ENCODE measurements at places on chromosomes 11 and 22. TPM values are rescaled to one million over a fixed set of nuclear protein-coding genes. Genes with fewer than 3 reads are reported as not detected.

Gene RCOR2
- 3.0 TPM for total RNA-seq

DNA sequence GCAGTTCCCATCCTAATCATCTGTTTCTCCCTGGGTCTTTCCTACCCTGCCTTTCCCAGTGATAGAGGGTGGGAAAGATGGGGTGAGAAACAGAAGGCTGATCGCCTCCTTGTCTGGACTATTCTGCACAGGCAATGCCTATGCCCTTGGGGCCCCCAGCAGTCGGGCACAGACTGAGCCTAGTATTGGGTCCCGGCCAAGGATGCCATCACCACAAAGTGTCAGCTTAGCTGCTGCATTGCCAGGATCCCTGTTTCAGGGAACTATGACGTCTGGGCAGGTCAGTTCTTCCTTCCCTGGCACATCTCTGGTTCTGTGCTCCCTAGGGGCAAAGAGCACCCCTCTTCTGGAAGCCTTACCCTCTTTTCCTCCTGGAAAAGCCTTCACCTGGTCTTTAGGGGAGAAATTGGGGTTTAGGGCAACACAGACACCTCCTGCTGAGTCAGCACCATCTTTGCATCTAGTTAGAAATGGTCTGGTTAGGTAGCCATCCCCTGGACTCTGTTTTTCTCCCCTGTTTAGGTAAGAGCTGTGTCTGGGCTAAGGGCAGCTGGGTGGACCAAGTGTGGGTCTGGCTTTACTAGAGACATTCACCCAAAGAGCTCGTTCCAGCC is 2.1 kb downstream of the ADAMTS8 start:
- no peak overlapping the region for H3K4me3 ChIP-seq
- peak; percentile 23 for DNase-seq
- H3K4me1 ChIP-seq = peaks cover 33% of the 10 kb centered on the region
- no peak overlapping the region for H3K27ac ChIP-seq
- H3K36me3 ChIP-seq = no peaks in the 10 kb centered on the region

DNA sequence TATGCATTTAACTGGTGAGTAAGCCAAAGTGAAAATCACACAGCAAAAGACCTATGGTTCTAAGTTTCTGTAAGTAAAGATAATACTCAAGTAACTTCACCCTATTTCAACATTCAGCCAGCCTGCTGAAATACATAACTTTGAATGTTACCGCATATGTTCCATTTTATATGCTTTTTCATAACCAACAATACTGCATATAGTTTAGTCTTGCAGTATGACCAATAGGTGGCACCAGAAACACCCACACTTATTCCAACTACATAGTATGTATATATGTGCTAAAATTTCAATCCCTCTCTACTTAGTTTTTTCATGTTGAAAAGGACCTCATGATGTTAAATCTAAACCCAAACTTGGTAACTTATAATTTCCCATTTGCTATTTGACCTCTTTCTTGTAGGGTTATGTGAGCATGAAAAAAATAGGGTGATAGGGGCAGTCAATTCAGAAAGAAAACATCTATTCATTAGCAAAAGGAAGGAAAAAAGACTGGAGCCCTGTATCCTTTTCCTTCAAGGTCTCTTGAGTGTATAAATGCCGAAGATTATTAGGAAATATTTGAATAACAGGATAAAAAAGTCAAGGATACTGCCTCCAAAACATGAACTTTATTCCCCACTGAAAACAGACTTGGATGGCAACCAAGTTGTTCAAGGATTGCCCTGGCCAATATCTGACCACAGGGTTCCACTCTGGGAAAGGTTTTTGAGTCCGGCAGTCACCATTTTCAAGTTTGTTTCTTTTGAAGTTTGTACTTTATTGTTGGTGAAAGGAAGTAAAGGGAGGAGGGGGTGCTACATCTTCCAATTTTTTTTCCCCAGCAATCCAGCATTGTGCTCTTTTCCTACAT is 23.8 kb upstream of the FZD4 start:
- no peaks in the 10 kb centered on the region for H3K4me1 ChIP-seq
- H3K27ac ChIP-seq = no peak overlapping the region
- no peaks in the 10 kb centered on the region for H3K36me3 ChIP-seq
- no peak for DNase-seq
- no peaks in the 10 kb centered on the region for H3K27me3 ChIP-seq
- no peak overlapping the region for H3K4me3 ChIP-seq

- H3K4me1 ChIP-seq = peaks cover 6% of the 10 kb centered on the region
- H3K4me3 ChIP-seq = no peak overlapping the region
- no peak for DNase-seq
These were observed 984.0 kb downstream of the BRD1 start for GRCh38 chr22:48843640-48844039.

GRCh38 chr11:40099426-40100161 is 1359.9 kb downstream of the LRRC4C start:
- no peak overlapping the region for H3K27ac ChIP-seq
- no peaks in the 10 kb centered on the region for H3K36me3 ChIP-seq
- no peak overlapping the region for H3K4me3 ChIP-seq
- H3K27me3 ChIP-seq = no peaks in the 10 kb centered on the region
- H3K4me1 ChIP-seq = peaks cover 2% of the 10 kb centered on the region
- no peak for DNase-seq

DNA sequence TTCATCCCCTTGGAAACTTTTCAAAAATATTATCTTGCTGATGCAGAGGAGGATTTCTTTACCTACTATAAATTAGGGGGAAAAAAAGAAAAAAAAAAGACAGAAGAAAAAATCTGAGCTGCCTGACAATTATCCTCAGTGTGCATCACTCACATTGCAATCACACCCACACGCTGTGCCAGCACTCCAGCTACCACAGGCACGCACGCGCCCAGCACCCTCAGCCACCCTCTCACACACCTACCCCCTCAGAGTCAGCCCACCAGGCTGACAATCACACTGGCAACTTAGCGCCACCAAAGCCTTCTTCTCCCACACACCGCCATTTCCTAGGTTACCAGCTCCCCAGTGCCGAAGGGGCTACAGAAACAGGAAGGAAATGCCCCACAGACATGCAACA is 236.1 kb downstream of the KCNA4 start:
- no peaks in the 10 kb centered on the region for H3K4me1 ChIP-seq
- no peaks in the 10 kb centered on the region for H3K36me3 ChIP-seq
- no peaks in the 10 kb centered on the region for H3K27me3 ChIP-seq
- H3K27ac ChIP-seq = no peak overlapping the region
- H3K4me3 ChIP-seq = no peak overlapping the region

- H3K36me3 ChIP-seq = no peaks in the 10 kb centered on the region
- H3K4me3 ChIP-seq = no peak overlapping the region
- H3K4me1 ChIP-seq = no peaks in the 10 kb centered on the region
- no peak for DNase-seq
These were observed 33.7 kb downstream of the SVIP start for GRCh38 chr11:22795914-22796313.

Data from spinal cord (tissue), 10 donors.